AG10803 (cell line): ENCODE measurements at places on chromosomes 6 and 20.

DNA sequence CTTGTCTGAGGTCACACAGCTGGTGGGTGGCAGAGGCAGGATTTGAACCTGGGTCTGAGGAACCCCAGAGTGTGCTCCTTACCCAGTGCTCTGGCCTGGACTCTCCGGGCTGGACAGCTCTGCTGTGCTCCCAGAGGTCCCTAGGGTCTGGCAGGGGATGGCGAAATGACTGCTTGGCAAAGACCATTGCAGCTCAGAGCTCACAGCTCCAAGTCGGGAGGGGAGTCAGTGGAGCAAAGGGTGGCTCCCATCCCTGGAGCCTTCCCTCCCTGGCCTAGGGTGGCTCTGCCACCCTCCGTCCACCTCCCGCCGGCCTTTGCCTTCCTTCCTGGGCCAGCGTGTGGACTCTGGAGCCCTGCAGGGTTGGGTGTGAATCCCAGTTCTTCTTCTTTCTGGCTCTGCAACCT lies 17.5 kb downstream of the CEBPB start:
- DNase-seq, result no peak

- DNase-seq, result no peak
These were observed 171.8 kb downstream of the HS3ST5 start for GRCh38 chr6:114170958-114171387.

GRCh38 chr6:87104667-87105066 lies 9.8 kb upstream of the CGA start:
- DNase-seq, result no peak

DNA sequence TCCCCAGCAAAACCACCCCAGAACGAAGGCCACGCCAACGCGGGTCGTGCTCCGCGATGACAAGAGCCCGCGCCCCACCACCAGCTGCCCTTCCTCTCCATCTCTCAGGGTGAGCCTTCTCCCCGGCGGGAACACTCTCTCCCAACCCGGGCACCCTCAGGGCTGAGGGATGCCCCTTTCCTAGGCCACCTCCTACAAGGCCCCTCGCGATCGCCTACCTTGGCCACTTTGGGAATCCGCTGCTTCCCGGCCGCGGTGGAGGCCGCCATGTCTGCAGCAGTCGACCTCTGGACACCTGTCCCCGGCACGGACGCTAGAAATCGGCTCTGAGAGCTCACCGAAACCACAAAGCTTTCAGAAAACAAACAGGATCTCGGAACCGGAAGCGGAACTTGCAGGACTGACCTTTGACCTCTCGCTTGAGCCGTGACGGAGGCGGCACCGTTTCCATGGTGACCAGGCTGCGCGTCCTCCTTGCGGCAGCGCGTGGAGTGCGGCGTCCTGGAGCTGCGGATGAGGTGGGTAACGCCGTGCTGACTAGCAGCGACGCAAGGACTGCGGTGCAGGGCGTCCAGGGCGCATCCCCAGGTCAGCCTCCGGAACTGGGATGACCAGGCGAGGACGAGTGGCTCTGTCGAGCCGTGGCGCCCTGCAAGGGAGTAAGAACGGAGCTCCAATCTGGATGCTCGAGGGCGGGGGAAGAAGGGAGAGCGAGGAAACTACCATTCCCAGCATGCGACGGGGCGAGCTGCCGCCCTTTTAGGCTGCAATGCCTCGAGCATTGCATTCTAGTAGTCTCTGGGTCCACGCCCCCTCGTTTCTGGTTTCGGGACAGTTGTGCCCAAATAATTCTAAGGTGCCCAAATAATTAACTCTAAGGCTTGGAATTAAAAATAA lies at the start of the genes CFAP61 and CRNKL1:
Gene CFAP61 (plus strand): TSS at position 459 of the 897 bp plus-strand sequence. CDS start 4,122 bp downstream, outside the sequence.
Gene CRNKL1 (minus strand): TSS at position 393 of the 897 bp plus-strand sequence. CDS start 124 bp downstream, at position 269.
- peak; percentile 94 for DNase-seq

DNA sequence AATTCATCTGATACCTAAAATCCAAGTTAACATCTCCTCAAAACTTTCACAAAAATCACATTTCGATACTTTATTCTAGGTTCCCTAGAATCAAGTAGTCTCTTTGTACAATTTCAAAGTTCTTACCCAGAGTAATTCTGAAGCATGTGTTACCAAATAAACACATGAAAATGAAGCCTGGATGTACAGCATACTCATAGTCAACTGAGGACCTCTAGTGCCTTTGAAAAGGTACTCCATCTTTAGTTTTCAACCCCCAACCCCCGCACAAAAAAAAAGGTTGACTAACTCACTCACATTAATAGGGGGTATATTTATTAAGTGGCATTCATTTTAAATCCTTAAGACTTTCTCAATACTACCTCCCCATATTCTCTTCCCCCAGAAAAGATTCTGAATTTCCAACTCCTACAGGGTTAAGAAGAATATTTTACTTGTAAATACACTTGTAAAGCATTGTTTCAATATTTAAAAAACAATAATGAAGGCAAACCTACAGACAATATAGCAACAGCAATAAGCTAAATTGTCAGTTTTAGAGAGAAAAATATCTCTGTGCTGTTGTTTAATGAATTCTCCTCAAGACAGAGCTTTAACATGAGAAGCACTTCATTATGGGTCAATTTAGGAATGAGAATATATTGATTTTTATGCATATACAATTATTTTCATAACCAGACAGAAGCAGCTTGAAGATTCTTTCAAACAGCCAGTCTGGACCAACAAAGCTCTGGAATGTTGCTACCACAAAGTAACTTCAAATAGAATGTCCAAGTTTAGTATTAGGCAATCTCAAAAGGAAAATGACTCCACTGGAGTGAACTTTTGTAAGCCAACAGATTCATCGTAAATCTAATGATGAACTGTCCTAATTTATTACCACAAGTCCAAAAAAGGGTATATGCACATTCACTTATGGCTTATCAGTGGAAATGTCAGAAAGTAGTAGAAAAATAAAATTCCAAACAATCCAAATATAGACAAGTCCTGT lies 3.3 kb downstream of the PLN start:
- DNase-seq, result peak; percentile 77

DNA sequence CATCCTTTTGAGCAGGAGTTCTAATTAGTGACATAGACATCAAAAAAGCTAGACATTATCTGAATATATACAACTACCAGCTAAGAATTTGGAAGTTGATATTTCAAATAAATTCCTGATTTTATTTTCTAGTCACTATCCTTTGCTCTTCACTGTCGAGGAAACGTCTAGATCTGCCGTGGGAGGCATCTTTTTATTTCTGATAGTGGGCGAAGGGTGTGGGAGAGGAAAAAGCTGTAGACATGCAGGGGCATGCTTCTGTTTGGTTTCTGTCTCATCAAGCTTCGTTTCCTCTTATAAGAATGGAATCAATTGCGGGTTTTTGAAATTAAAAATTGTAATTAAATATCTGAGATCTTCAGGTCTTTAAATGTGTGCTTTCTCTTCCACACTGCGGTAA lies 16.2 kb upstream of the C6orf118 start:
- DNase-seq, result no peak

DNA sequence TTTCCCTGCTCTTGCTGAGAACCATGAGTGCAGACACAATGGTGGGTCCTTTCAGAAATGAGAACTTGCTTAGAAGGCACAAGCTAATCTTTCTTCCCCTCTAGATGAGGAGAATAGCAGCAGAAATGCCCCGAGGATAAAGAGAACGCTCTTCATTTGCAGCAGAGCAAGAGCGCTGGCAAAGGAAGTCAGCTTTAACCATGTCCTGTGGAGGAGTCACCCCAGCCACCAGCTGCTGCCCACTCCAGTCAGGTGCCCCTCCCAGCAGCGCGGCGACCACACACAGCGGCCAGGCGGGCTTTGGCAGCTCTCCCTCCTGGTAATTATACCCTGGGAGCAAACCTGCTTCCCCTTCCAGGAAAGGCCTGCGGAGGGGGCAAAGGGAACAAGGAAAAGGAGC lies 42.4 kb upstream of the EMILIN3 start:
- DNase-seq, result no peak

DNA sequence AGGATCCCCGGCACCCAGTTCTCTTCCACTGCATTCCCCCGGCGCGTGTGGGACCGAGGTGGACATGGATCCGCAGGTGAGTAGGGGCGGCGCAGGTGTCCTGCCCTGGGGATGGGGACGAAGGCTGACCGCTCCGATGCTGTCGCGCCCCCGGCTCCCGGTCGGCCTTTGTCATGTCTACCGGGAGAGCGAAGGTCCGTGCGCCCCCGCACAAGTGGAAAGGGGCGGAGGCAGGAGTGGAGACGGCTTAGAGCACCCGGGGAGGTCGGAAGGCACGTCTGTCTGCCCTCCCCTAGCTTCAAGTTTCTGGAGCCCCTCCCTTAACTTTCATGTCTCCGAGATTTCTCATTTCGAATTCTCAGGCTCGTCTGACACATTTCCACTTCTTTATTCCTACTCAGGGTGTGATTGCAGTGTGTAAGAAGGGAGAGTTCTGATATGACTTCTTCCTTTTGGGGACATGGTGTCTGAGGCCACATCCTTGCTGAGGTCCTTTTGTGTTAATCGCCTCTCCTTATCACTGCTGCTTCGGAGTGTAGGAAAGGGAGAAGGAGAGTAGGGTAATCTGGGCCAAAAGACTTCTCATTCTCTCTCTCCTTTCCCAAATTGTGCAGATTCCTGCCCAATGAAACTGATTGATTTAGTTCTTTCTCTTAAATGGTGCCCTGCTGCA lies 435 bp downstream of the KIFC1 start:
- DNase-seq, result no peak

GRCh38 chr6:108846628-108847027 lies 1.6 kb upstream of the ARMC2 start:
- DNase-seq, result no peak
